ENCODE measurements at places on chromosomes 4 and X. TPM values are rescaled to one million over a fixed set of nuclear protein-coding genes. Genes with fewer than 3 reads are reported as not detected.

The MAGEA6 gene
- 78.3 TPM for total RNA-seq

The GPRASP3 gene
- total RNA-seq: 0.86 TPM

The SAGE1 gene
- total RNA-seq: not detected

The ASB5 gene
- 0.12 TPM for total RNA-seq

The TEX13B gene
- not detected for total RNA-seq

The ETNPPL gene
- total RNA-seq: not detected

The ZCCHC18 gene
- not detected for total RNA-seq

The RAB9B gene
- 3.3 TPM for total RNA-seq

The NEUROG2 gene
- not detected for total RNA-seq

The TMEM185A gene
- total RNA-seq: 27.9 TPM

The EFHC2 gene
- 0.91 TPM for total RNA-seq

The TMPRSS11F gene
- not detected for total RNA-seq

The CSN1S1 gene
- total RNA-seq: not detected

The ABCG2 gene
- total RNA-seq: 2.1 TPM

The CD38 gene
- not detected for total RNA-seq

The ELK1 gene
- 27.2 TPM for total RNA-seq

The MAGEA12 gene
- 0.96 TPM for total RNA-seq

The RENBP gene
- total RNA-seq: 0.62 TPM

Data from A172 (cell line).